Stimulated activated CD4-positive, alpha-beta T cell treated with anti-CD3 and anti-CD28 coated beads, Interleukin-4, amount 100 ng/mL, for 4 hours (primary cell): ENCODE measurements at places on chromosomes 6 and 20.

DNA sequence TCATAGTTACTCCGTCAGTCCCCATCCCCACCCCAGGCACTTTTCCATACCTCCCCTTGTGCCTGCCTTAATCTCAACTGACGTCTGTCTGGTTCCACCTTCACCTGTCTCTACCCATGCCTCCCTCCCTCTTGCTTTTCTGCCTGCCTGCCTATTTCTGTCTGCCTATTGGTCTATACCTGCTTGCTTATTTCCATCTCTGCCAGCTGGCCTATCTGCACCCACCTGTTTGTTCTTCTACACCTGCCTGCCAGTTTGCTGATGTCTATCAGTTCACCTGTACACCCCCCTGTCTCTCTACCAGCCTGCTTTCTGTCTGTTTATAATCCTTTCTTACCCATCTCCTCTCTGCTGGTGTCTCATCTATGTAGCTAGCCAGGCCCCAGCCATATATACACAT lies 87.5 kb downstream of the RALGAPA2 start:
- DNase-seq, result no peak

DNA sequence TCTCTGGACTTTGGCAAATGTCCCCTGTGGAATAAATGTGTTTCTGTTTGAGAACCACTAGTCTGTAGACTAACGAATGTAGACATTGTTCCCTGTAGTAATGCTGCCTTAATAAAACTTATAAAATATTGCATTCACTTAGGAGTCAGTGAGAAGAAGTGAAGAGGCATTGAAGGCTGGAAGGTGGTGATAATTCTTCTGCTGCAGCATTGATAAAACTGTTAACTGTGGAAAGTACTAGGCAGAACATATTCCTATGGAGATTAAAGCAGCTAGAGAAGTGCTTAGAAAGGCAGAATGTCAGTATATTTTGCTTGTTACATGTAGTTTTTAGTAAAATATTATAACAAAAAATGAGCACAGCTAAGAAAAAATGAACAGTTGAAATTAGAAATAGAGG lies 4.8 kb downstream of the PGK2 start:
- no peak for DNase-seq

DNA sequence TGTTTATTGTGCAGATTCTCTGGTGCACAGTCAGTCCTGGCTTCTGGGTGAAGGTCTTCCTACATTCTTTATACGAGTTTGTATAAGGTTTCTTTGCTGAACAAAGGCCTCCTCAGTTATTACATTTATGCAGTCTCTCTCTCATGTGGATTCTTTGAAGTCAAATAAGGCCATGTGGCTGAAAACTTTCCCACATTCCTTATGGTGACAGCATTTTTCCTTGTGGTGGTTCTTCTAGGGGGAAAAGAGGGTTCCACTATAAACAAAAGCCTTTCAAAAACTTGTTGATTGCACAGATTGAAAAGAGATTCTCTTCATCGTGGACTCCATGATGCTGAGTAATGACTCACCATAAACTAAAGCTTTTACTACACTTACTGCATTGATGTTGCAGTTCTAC lies 19.2 kb downstream of the ZSCAN12 start:
- no peak for DNase-seq

DNA sequence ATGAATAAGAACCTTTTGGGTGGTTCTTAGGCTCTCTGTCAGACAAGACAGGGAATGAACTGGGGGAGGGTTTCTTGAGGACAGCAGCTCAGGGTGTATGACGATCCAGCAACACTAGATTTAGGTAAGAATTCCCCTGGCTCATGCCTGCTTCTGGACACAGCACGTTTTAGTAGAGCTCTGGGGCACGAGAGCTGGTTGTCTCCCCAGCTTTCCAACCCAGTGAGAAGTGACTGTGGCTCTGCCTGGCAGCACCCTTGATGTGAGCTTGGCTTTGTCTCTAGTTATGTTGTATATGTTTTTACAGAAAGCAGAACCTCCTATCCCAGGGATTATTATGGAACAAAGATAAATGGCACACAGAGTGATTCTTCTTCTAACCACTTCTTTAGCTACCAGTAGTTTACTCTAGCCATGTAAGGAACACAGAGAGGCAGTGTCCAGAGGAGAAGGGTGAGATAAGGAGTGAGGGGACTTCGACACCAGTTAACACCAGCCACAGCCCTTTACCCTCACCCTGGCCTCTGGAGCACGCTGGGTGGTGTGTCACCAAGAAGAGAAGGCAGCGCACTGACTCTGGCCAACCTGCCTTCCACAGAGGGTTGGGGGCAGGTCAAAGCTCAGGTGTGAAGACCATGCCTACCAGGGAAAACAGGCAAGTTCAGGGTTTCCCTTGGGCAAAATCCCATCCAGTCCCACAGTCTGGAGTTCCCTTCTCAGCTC lies 3.9 kb downstream of the APOBEC2 start:
- DNase-seq, result no peak

- no peak for DNase-seq
These were observed 99.9 kb downstream of the NFATC2 start for GRCh38 chr20:51442602-51443001.

- DNase-seq, result no peak
These were observed 603.1 kb downstream of the HACE1 start for GRCh38 chr6:104256646-104257045.
